ENCODE measurements at places on chromosomes 4 and X. TPM values are rescaled to one million over a fixed set of nuclear protein-coding genes. Genes with fewer than 3 reads are reported as not detected.

The FAM9C gene
- total RNA-seq = not detected

The FRMD7 gene
- total RNA-seq = not detected

The SPANXA2 gene
- total RNA-seq = not detected

The CXCR3 gene
- not detected for total RNA-seq

The ANK2 gene
- 5.3 TPM for total RNA-seq

The EMCN gene
- not detected for total RNA-seq

The BEND2 gene
- not detected for total RNA-seq

The CT55 gene
- not detected for total RNA-seq

The DCHS2 gene
- not detected for total RNA-seq

The TMSB15A gene
- total RNA-seq = 32.8 TPM

The FUNDC1 gene
- 13.6 TPM for total RNA-seq

The ZCCHC18 gene
- 0.36 TPM for total RNA-seq

The CXCL8 gene
- 3.3 TPM for total RNA-seq

The PDK3 gene
- 4.8 TPM for total RNA-seq

The BST1 gene
- total RNA-seq = 5.3 TPM

The MID1IP1 gene
- total RNA-seq = 20.8 TPM

The PLK4 gene
- 15.1 TPM for total RNA-seq

The MTMR8 gene
- total RNA-seq = under 0.01 TPM

The KLHL2 gene
- total RNA-seq = 12.4 TPM

The SOWAHD gene
- 0.28 TPM for total RNA-seq

The GLOD5 gene
- total RNA-seq = not detected

The TMEM35A gene
- 12.8 TPM for total RNA-seq

The UGT2B15 gene
- total RNA-seq = not detected

The AKAP14 gene
- total RNA-seq = not detected

The EGF gene
- 4.2 TPM for total RNA-seq

The UBL4A gene
- 28.3 TPM for total RNA-seq

The NWD2 gene
- not detected for total RNA-seq

The USP17L19 gene
- not detected for total RNA-seq

The IL2 gene
- total RNA-seq = not detected

The USP51 gene
- 1.1 TPM for total RNA-seq

Measured in IMR-90 (cell line).